ENCODE measurements at places on chromosomes 2 and 18.

GRCh38 chr2:88658326-88658725 is 31.1 kb upstream of the EIF2AK3 start:
- DNase-seq, result no peak

DNA sequence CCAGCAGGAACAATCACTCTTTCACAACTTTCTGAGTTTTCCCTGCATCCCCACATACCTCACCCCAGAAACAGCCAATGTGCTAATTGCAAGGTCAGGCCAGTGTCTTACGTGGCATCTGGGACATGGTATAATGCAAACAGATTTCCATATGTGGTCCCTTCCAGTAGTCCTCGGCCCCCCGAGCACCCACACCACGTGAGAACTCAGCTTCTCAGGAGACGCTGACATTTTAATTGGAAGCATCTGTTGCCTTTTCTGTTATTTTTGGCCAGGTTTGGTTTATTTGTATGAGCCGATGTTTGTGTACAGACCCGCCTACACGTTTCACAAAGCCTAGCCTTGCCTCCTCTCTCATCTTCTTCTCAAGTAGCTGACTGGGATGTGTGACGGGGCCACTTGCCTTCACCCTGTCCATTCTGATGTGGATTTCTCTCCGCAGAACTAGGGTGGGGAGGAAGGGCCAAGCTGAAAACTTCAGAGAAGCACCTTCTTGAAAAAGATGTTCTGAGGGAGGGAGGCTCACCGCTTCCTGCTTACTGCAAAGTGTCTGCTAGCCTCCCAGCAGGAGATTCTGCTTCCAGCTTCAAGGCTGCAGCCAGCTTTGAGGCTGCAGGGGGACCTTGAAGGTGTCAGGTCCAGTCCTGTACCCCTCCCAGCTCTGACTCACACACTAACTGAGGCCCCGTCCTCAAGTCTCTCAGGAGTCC is 109.6 kb upstream of the SLC14A2 start:
- no peak for DNase-seq

GRCh38 chr2:11446733-11447248 is 19.2 kb downstream of the E2F6 start:
- DNase-seq, result peak; percentile 2

GRCh38 chr2:155689791-155690190 is 642.7 kb downstream of the NR4A2 start:
- DNase-seq, result no peak

GRCh38 chr18:48934415-48934722 is 16.4 kb downstream of the SMAD7 start:
- no peak for DNase-seq

DNA sequence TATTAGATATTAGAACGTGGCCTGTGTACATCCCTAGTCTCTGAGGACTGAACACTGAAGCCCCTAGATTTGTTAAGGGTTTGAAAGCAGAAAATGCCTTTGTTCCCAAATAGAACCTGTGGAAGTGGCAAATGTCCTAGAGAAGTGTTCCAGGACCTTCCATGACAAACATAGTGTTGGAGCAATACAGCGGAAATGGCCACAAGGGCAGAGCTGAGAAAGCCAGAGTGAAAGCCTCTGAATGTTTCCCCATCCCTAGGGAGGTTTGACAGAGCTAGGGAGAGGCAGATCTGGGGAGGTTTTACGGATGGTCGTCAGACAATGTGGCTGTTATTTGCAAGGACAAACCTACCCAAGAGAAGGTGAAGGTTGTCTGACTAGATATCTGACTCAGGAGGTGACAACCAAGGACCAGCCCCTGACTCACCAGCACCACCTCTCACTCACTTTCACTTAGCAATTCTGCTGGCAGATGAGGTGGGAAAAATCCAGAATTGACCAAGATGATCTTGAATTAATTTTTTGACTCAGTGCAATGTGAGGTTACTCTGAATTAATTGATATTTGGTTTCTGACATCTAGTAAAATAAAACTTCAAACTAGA is 24.1 kb downstream of the RBM43 start:
- no peak for DNase-seq

DNA sequence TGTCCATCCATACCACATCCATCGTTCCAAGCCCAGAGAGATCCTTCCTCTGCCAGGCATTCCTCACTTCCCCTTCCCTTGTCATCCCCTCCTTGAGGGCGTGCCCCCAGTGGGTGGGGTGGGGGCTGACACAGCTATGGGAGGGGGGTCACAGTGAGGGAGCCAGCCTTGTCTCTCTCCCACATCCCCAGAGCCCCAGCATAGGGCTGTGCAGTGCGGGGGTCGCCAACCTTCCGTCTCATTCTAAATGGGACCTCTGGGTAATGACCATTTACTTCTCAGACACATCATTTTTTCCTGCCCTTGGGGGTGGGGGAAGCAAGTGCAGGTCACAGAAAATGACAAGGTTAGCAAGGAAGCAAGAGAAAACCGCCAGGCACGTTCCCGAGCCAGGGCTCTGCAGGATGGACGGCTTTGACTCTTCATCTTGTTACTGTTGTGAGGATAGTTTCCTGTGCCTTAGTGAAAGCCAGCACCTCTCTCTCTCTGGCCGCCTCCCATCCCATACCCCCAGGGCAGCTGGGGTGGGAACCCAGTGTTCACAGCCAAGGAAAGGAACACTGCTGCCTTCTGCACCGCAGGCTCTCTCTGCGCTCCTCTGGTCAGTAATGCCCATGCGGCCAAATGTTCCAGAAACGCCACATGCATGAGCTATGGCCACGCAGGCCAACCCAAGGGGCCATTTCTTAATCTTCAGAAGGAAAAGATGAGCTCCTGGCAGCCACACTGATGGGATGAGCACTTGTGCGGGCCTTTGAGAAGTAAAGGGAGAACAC is 22.7 kb upstream of the OTOS start:
- no peak for DNase-seq

Measured in BJ (cell line).